Thoracic aorta (tissue), 2 donors: ENCODE measurements at places on chromosomes 7 and 10. TPM values are rescaled to one million over a fixed set of nuclear protein-coding genes. Genes with fewer than 3 reads are reported as not detected.
A peak's percentile ranks its signal among the peaks of the same experiment; 100 is the strongest.

DNA sequence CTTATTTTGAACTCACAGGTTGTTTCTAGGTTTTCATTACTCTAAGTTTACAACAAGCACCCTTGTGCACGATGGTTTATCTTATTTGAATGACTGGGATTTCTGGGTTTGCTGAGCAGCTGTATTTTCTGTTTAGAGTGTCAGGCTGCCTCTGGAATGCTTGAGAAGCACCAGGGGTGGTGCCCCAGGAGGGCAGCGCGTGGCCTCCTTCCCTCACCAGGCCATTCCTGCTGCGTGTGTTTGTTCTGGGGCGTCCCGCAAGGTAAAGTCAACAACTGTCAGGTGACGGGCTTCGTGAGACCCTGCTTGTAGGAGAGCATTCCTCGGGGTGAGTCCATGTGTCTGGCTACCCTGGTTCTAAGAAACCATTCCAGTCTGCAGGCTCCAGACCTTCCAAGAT lies 54.9 kb downstream of the FAM171A1 start:
- H3K27ac ChIP-seq, result no peak overlapping the region
- H3K4me3 ChIP-seq, result no peak overlapping the region
- H3K36me3 ChIP-seq, result no peaks in the 10 kb centered on the region
- no peak for DNase-seq
- no peaks in the 10 kb centered on the region for H3K27me3 ChIP-seq

- peaks cover 31% of the 10 kb centered on the region for H3K4me1 ChIP-seq
- no peak overlapping the region for H3K27ac ChIP-seq
- H3K36me3 ChIP-seq, result no peaks in the 10 kb centered on the region
- no peaks in the 10 kb centered on the region for H3K27me3 ChIP-seq
- DNase-seq, result no peak
Observed at GRCh38 chr10:77317221-77317620, 320.4 kb downstream of the KCNMA1 start.

DNA sequence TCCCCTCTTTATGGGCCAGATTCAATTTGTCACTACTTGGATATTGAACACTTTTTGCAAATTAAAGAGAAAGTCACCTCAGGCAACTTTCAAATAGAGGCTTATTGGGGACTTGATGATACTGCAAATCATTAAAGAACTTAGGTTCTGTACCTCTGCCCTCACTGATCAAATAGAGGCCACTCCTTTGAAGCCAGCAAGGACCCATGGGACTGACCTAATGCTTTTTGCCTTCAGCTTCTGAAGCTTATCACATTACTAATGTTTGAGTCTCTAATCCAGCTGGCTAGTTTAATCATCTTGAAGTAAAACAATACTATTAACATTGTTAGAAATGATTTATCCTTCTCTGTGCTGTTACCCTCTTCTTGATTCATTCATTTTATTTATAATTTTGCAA lies 93.0 kb upstream of the ZNF800 start:
- no peaks in the 10 kb centered on the region for H3K27me3 ChIP-seq
- no peaks in the 10 kb centered on the region for H3K4me1 ChIP-seq
- DNase-seq, result no peak
- no peak overlapping the region for H3K4me3 ChIP-seq
- no peaks in the 10 kb centered on the region for H3K36me3 ChIP-seq

SLC29A4 gene
- 0.21 TPM for total RNA-seq

- no peaks in the 10 kb centered on the region for H3K4me1 ChIP-seq
- no peak overlapping the region for H3K4me3 ChIP-seq
- DNase-seq, result no peak
- no peaks in the 10 kb centered on the region for H3K36me3 ChIP-seq
- no peaks in the 10 kb centered on the region for H3K27me3 ChIP-seq
Observed at GRCh38 chr7:81433206-81433605, 336.6 kb downstream of the HGF start.

NOS3 gene
- 8.4 TPM for total RNA-seq

DNA sequence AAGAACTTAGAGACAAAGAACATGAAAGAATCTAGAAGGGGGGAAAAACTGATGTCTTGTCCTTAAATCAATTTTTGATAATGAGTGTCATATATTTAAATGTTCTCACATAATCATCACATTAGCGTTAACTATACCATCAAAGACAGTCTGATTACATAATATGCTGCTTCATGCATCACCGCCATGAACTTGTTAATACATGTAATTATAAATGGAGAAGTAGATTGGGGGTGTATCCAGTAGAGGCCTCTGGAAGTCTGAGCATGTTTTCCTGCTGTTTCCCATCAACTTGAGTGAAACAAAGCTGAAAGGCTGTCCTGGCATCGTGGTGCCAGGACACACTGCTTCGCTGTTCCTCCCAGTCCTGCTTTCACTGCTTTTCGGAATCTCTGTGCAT lies 48.2 kb downstream of the PRLHR start:
- no peak overlapping the region for H3K27ac ChIP-seq
- no peaks in the 10 kb centered on the region for H3K4me1 ChIP-seq
- H3K27me3 ChIP-seq, result peaks cover 6% of the 10 kb centered on the region
- no peak for DNase-seq
- no peaks in the 10 kb centered on the region for H3K36me3 ChIP-seq

GRCh38 chr7:70647801-70648498 lies 484.0 kb upstream of the GALNT17 start:
- no peaks in the 10 kb centered on the region for H3K36me3 ChIP-seq
- no peak overlapping the region for H3K27ac ChIP-seq
- H3K4me3 ChIP-seq, result no peak overlapping the region

TMEM229A gene
- not detected for total RNA-seq

NAT16 gene
- not detected for total RNA-seq

LRRC4 gene
- total RNA-seq, result 2.2 TPM

GRCh38 chr10:71647526-71648253 lies 71.9 kb downstream of the C10orf105 start:
- H3K4me1 ChIP-seq, result no peaks in the 10 kb centered on the region
- no peak overlapping the region for H3K27ac ChIP-seq
- no peaks in the 10 kb centered on the region for H3K27me3 ChIP-seq
- H3K4me3 ChIP-seq, result no peak overlapping the region

GRCh38 chr10:122331615-122332446 lies 42.7 kb upstream of the PLEKHA1 start:
- DNase-seq, result no peak
- H3K4me3 ChIP-seq, result no peak overlapping the region
- no peaks in the 10 kb centered on the region for H3K4me1 ChIP-seq
- H3K36me3 ChIP-seq, result no peaks in the 10 kb centered on the region

- peak overlapping the region; percentile 70 for H3K4me3 ChIP-seq
- no peaks in the 10 kb centered on the region for H3K27me3 ChIP-seq
- no peaks in the 10 kb centered on the region for H3K36me3 ChIP-seq
- DNase-seq, result no peak
Observed at GRCh38 chr10:484441-484924, 205.0 kb downstream of the DIP2C start.

- peaks cover 5% of the 10 kb centered on the region for H3K4me1 ChIP-seq
- no peak for DNase-seq
- H3K27ac ChIP-seq, result no peak overlapping the region
- no peaks in the 10 kb centered on the region for H3K27me3 ChIP-seq
- no peaks in the 10 kb centered on the region for H3K36me3 ChIP-seq
- H3K4me3 ChIP-seq, result no peak overlapping the region
Observed at GRCh38 chr7:24835643-24836042, 78.4 kb upstream of the GSDME start.

DNA sequence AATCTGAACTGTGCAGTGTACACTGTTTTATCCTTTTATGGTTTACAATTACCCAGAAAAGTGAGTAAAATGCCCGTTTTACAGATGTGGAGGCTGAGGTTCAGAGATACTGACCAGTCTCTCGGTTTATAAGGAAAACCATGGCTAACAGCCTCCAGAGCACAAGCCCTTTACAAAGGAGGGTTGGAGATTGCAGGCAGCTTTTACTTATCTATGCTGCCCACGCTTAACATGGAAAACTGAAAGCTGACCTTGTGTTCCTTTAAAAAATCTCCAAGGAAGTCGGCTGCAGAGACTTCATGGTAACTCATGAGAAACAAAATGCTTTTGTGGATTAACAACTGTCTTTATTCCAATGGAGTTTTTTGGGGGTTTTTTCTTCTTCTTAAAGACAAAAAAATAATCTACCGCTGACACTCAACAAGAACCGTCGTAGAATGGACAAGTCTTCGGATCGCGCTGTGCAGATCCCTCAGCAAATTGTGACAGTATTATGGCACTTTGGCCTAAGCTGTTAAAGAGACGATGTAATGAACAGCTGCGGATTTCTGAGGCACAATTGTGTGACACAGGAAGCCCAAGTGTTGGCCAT lies 654 bp upstream of the SLF2 start:
- H3K27ac ChIP-seq, result peak overlapping the region; percentile 92
- peaks cover 29% of the 10 kb centered on the region for H3K4me1 ChIP-seq
- DNase-seq, result no peak
- H3K36me3 ChIP-seq, result peaks cover 7% of the 10 kb centered on the region
- peak overlapping the region; percentile 97 for H3K4me3 ChIP-seq

DNA sequence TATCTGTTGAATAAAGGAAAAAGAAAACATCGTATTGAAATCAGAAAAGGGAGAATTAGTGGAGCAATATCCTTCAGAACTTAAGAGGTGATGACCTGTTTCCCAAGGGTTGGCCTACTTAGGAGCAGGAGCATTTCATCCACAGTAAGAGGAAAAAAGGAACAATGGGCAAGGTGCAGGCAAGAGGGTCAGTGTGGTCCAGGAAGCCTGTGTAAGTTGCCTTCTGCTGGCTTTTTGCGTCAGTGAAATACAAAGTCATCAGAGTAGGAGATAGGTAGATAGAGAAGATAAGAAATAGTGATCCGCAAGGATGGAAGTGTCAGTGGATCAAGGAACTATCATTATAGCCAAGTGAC lies 5.4 kb upstream of the ANKRD7 start:
- H3K4me1 ChIP-seq, result peaks cover 11% of the 10 kb centered on the region
- no peak overlapping the region for H3K4me3 ChIP-seq
- H3K27me3 ChIP-seq, result no peaks in the 10 kb centered on the region
- DNase-seq, result no peak
- H3K36me3 ChIP-seq, result no peaks in the 10 kb centered on the region

ASAH2 gene
- total RNA-seq, result 14.0 TPM

DNA sequence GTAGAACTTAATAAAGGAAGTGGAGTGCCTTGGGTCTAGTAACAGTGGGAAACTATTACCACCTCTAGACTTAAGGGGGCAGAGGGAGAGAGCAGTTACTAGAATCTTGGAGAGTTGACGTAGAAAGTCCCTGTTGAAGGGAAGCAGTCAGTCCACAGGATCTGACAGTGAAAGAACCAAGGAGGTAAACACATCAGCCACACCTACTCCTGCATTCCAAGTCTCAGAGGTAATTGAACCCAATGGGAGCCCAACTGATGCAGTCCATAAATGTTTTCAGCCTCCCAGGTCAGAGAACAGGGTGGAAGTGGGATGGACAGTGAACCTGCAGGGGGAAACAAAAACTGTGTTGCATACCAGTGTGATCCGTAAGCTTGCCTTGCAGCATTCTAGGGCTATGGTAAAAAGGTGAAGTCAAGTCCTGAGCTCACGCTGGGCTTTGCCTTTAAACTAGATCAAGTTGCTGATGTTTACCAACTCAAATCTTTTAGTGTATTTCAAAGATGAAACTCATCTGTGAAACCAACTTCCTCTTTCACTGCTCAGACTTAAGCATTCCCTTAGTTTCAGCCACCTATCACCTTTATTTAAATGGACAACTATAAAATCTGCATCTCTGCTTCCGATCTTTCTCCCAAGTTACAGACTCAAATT lies 57.2 kb downstream of the SLC16A12 start:
- H3K4me1 ChIP-seq, result peaks cover 78% of the 10 kb centered on the region
- H3K27me3 ChIP-seq, result no peaks in the 10 kb centered on the region
- no peaks in the 10 kb centered on the region for H3K36me3 ChIP-seq
- H3K4me3 ChIP-seq, result no peak overlapping the region
- peak overlapping the region; percentile 8 for H3K27ac ChIP-seq

GRCh38 chr10:50324046-50324445 lies 72.7 kb upstream of the ASAH2 start:
- H3K27ac ChIP-seq, result peak overlapping the region; percentile 71
- H3K36me3 ChIP-seq, result no peaks in the 10 kb centered on the region
- no peak overlapping the region for H3K4me3 ChIP-seq
- no peak for DNase-seq

DNA sequence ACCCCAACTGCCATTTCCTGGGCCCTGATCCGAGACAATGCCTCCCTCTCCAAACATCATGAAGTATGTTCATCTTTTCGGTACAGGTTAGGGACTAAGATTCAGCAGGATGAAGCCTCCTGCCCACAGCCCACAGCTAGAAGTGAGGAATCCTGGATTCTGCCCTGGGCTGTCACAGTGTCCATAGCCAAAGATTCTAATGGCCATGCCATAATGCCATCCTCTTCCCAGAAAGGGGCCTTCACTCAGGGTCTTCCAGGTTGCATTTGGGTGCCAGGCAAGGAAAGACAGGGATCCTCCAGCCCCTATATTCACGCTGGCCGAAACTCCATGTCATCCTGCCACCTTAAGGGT lies 15.7 kb upstream of the ZMIZ1 start:
- H3K36me3 ChIP-seq, result no peaks in the 10 kb centered on the region

- H3K4me1 ChIP-seq, result no peaks in the 10 kb centered on the region
- H3K27me3 ChIP-seq, result no peaks in the 10 kb centered on the region
- H3K36me3 ChIP-seq, result peaks cover 6% of the 10 kb centered on the region
- DNase-seq, result no peak
Observed at GRCh38 chr7:76031964-76032363, 15.8 kb downstream of the STYXL1 start.

GRCh38 chr7:76326646-76327233 lies 24.3 kb downstream of the HSPB1 start:
- peaks cover 17% of the 10 kb centered on the region for H3K36me3 ChIP-seq
- no peak overlapping the region for H3K4me3 ChIP-seq
- H3K27me3 ChIP-seq, result no peaks in the 10 kb centered on the region
- H3K4me1 ChIP-seq, result peaks cover 67% of the 10 kb centered on the region

DNA sequence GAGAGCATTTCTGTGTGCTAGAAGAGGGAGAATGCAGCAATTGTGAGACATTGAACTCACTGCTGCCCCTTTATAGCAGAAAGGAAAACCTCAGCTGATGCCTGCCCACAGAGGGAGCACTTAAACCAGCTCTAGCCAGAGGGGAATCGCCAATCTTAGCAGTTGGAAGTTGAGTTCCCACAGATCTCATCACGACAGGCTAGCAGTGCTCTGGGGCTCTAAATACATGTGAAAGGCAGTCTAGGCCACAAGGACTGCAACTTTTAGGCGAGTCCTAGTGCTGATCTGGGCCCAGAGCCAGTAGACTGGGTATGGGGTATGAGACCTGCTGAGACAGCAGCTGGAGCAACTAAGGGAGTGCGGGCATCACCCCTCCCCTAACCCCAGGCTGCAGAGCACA lies 25.2 kb upstream of the PRR15 start:
- no peaks in the 10 kb centered on the region for H3K27me3 ChIP-seq
- no peak overlapping the region for H3K27ac ChIP-seq
- H3K4me3 ChIP-seq, result no peak overlapping the region
- H3K4me1 ChIP-seq, result no peaks in the 10 kb centered on the region

DNA sequence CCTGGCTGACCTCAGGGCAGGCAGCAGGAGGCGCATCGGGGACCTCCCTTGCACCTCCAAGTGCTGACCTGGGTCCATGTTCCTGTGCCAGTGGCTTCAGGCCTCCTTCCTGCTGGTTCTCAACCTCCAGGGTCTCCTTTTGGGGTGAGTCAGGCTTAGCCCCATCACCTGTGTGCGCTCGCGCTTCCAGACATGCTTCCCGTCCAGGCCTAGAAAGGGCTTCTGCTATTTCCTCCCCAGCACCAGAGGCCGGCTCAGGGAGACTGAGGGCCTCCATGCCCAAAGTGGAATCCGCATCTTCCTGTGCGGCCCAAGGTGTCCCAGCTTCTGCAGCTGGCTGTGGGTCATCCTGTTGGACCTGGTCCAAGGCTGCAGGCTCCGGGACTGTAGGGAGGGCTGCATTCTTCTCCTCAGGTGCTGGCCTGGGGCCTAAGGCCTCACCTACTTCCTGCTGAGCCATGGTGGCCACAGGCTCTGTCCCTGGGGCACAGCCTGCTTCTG lies 5.9 kb downstream of the NACAD start:
- DNase-seq, result no peak
- no peak overlapping the region for H3K4me3 ChIP-seq
- H3K36me3 ChIP-seq, result no peaks in the 10 kb centered on the region
- H3K27me3 ChIP-seq, result no peaks in the 10 kb centered on the region
- H3K4me1 ChIP-seq, result no peaks in the 10 kb centered on the region
- no peak overlapping the region for H3K27ac ChIP-seq
